ENCODE measurements at places on chromosomes 2 and 18. TPM values are rescaled to one million over a fixed set of nuclear protein-coding genes. Genes with fewer than 3 reads are reported as not detected.

GRCh38 chr2:219995991-219996765, 368.7 kb downstream of the SLC4A3 start:
- no peak for DNase-seq

DNA sequence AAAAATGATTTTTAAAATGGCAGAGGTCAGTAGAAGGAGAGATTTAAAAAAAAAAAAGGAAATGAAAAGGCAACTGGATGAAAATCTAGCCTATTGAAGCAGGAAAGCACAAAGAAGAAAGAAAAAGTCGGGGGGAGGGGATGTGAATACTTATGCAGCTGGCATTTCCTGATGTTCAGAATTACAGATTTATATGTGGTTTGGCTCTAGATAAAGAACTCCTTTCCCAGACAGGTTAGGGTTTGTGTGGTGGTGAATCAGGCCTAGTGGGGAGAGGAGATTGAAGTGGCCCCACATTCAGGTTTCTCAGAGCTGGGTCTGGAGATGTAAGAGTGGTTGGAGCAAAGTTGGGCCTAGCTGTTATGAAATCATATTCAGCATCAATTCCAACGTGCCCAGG, 394.4 kb downstream of the FIGN start:
- no peak for DNase-seq

DNA sequence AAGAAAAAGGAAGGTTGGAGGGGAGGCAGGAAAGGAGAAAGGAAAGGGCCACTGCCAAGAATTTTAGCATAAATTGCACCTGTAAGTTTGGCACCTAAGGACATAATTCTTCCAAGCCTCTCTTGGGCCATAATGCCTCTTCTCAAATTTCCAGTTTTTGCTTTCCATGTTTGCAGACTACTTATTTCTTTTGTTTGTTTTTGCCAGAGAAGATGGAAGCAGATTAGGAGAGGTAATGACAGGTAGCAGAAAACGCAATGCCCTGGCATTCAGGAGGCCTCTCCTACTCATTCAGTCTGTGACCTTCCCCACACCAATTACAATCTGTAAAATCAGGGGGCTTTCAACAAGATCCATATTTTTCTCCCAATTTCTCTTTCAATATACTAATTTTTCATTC, 56.8 kb downstream of the MRPL33 start:
- DNase-seq = no peak

DNA sequence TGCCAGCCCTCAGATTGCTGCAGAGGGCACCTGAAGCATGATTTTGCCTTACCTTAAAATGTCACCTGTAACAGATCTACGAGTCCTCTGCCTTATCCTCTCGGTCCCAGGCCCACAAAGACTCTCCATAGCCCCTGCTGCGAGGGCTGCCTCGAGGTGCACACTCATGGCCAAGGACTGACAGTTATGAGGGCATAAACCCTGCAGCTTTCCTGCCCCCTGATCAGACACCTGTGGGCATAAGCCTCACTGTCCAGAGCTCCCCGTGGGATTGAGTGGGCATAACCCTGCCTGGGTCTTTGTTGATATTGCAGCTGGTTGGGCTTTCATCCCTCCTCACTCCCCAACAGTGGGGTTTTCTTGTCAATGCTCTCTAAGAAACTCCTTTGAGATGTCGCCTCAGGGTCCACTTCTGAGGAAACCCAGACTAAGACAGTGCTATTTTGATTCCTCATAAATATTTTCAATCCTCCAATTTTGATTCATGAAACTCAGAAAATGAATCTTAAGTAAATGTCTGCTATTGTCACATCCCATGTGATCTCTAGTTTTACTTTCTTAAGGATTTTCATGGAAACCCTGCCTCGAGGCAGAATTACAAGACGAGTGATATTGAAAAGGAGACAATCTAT, 108.5 kb upstream of the NCK2 start:
- DNase-seq = no peak

DNA sequence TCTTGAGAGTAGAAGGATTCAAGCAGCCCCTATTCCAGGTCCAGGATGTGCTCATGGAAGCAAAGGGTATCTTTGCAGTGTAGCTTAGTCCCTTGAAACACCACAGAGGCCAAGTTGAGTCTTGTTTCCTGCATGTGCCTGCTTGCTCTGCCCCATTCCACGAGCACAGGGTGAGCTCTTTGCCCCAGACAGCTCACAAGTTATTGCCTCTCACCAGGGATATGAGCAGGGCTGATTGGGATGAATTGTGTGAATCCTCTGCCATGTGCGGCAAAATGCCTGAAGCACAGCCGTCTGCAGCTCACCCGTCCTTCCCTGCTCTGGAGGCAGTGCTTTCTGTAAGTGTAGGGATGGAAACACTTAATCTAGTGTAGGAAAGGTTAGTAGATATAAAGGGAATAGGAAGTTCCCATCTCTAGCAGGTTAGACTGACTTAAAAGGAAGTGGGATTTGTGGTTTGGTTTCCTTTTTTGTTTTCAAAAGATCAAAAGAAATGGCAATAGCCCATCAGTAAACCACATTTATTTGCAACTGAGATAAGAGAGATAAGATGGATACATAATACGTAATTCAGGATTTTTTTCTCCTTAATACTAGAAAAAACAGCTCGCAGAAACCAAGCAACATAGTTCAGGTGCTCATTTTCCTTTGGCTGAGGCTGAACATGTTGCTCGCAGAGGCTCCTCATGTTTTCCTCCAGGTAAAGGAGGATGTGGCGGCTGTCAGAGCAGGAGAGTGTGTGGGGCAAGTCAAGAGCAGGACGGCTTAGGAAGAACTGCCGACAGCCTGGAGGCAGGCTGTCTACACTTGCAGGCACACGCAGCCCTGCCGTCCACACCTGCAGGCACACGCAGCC, 41.4 kb downstream of the TMEM182 start:
- DNase-seq = no peak

- DNase-seq = no peak
These were observed 213.0 kb downstream of the TNS1 start for GRCh38 chr2:217789736-217790181.

DNA sequence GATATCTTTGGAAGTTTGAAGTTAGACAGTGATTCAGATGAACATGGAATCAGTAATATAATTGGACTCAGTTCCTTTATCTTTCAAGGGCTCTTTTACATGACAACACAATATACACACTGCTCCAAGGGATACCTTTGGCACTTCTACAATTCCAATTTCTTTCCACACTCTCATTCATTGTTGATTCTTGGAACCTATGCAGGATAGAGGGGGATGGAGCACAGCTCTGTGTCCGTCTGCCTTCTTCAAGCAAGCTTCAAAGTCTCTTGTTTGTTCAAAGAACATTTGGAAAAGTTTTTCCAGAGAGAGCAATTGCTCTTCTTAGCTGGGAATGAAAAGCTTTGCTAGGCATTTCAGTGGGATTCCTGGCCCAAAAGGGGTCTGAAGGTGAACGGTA, 276.2 kb upstream of the ZEB2 start:
- DNase-seq = no peak

The SLC9A2 gene
- polyA plus RNA-seq = 6.3 TPM

- no peak for DNase-seq
These were observed 19.3 kb upstream of the CSRNP3 start for GRCh38 chr2:165450156-165450555.

Measured in psoas muscle (tissue), 8 donors.